Myocyte (in vitro differentiated cells): ENCODE measurements at places on chromosomes 6 and 20.

- no peak for DNase-seq
Measured at GRCh38 chr6:85942844-85943243, 300.2 kb upstream of the SYNCRIP start.

- DNase-seq: peak; percentile 18
Measured at GRCh38 chr6:90008908-90009501, 114.7 kb downstream of the GJA10 start.

DNA sequence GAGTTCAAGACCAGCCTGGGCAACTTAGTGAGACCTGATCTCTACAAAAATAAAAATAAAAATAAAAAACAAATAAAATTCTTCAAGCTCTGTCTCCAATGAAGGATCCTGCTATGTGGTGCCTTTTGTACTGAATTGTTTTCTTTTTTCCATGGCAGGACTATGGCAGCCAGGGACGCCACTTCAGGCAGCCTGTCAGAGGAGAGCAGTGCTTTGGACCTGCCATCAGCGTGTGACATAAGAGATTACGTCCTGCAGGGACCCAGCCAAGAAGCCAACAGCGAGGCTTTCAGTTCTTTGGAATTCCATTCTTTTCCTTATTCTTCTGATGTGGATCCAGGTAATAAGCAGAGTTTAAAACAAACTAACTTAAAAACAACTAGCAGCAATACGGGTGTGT lies 22.5 kb downstream of the SHLD1 start:
- DNase-seq: no peak

DNA sequence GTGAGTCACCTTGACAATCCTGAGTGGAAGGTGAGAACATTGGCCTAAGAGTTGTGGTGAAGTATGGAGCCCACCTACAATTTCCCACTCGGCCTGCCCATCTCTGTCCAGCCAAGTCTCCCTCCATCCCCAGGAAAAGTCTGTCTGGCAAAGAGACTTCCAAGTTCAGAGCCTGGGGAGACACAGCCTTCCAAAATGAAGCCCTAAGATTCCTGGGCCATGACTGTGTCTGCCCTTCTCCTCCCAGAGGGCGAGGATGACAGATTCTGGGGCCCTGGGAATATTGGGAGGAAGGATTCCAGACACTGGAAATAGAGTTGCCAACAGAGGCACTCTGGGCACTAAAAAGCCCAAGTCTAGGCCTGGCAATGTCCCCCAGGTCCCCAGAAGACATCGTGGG lies 176.8 kb downstream of the NFATC2 start:
- DNase-seq: peak; percentile 93

DNA sequence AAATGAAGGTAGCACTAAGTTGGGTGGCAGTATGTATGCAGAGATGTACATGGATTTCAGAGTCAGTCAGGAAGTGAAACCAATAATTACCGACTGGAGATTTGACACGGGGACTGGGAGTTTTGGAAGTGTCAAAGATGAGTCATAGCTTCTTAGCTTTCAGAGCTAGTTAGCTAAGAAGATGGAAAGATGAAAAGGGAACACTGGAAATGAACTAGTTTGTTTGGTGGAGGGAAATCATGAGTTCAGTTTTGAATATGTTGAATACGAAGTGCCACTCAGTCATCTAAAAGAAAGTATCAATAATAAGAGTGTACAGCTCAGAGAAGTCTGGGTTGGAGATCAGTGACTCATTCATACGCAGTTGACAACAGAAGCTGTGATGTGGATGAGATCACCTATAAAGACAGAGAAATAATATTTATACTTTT lies 7.5 kb downstream of the ESF1 start:
- DNase-seq: peak; percentile 14

GRCh38 chr6:106913676-106914280 lies 60.8 kb downstream of the CD24 start:
- DNase-seq: no peak

- DNase-seq: peak; percentile 38
Measured at GRCh38 chr20:37411408-37412219, 65.7 kb downstream of the SRC start.

DNA sequence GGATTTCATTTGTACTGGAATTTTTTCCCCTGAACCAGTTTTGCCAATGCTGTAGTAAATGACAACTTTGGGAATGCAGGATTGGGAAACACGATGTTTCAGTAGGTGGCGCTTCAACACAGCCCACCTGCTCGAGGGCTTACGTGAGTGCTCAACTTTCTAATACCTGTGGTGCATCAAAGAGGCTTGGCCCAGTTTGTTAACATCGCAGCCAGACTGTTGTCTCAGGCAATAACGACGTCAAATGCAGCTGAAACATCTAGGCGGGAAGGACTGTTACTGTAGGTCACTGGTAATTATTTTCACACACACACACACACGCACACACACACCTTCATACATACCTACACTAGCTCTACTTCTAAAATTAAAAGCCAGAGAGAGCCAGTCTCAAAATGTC lies 815.5 kb upstream of the SLC35B3 start:
- DNase-seq: peak; percentile 44
